Bone marrow (tissue), 2 donors: ENCODE measurements at places on chromosomes 7 and 10.

DNA sequence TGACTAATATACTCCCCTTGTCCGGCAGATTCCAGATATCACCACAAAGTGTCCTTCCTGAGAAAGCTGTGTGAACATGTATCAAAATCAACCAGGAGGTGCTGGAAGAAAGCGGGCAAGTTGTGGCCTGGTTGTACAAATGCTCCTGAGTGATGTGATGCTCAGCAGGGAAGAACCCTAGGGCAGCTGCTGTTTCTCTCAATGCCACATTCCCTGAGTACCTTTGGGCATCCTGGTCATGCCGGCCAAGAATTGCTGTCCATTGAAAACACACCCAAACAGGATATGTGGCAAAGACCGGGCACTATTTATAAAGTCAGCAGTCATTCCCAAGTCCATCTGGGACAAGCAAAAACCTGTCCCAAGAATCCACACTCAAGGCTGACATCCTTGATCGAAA is 7.8 kb upstream of the ADCY1 start:
- no peak for DNase-seq

GRCh38 chr10:129767751-129768150 is 196.3 kb downstream of the EBF3 start:
- no peak for DNase-seq

DNA sequence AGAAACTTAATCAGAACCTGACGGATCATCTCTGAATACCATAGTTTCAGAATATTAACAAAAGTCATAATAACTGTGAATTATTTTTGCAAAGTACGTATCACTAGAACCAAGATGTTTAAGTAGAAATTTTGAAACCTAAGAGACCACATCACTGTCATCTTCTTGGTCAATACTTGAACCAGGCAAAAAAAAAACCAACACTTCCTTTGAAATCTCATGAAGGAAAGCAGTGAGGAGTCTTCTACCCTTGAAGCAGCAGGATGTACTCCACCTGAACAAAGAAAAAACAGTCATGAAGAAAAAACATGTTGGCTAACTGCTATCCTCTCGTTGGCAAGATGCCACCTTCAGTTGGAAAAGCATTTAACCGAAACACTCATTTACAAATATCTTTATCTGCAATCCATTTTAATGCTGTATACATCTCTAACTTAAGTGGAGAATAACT is 82.4 kb downstream of the SRPK2 start:
- DNase-seq = no peak

DNA sequence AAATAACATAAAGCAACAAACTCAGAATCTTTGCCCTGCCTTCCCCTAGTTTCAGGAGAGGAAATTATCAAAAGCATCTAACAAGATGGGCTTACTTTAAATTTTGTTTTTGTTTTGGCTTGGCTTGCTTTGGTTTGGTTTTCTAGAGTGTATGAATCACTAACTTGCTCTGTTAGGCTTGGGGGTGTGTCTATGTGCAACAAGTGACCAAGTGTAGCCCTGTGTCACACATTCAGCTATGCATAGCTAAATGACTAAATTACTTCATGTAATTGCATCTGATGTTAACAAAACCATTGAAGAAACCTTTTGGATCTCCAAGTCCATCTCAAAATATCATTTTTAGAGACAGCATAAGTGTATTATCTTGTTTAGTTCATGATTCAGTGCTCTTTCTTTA is 251.0 kb downstream of the TFEC start:
- no peak for DNase-seq

DNA sequence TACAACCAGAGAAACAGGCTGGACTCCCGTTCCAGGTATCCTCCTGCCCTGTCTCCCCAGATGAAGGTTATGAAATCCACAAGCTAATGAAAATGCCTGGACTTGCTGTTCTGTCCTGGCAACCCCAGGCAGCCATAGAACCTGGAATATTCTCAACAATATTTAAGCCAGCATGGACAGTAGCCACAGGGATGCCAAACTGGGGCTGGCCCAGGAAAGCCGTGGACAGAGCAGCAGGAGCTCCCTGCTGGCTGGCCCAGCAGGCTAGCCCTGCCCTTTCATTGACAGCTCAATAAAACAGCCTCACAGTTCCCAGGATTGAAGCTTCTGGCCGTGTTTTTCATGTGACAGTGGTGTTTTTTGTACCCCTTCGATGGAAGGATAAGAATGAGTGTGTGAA is 230.6 kb downstream of the BMPER start:
- no peak for DNase-seq

DNA sequence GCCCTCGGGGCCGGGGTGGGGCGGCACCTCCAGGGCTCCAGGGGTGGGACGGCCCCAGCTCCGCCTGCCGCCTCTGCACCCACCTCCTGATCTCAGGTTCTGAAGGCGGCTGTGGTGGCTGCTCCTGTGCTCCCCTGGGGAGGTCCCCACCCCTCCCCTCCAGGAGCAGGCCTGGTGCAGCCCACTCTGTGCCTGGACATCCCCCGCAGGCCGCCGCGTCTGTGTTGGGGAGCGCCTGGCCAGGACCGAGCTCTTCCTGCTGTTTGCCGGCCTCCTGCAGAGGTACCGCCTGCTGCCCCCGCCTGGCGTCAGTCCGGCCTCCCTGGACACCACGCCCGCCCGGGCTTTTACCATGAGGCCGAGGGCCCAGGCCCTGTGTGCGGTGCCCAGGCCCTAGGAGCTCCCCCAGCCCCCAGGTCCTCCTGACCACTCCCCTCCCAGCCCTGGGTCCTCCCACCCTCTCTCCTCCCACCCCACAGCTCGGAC is 5.5 kb downstream of the CYP2W1 start:
- no peak for DNase-seq

DNA sequence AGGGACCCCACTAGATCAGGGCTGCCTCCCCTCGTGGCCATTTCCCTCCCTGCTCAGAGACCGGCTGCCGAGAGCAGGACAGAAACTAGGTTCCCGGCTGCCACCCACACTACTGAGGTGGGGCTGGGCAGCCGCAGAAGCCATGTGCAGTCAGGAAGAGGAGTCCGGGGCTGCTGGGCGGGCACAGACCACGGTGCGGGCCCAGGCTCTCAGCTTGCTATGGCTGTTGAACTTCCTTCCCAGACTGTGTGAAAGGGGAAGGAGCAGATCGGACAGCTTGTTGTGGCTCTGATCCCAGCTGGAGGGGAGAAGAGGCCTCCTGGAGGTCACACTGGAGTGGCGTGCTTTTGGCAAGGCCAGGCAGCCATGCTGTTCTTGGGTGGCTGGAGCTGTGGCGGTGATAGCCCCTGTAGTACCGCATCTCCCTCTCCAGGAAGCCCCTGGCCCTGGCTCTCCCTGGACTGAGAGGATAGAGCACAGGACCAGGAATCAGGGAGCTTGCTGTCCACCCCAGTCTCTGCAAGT is 56.8 kb downstream of the HK1 start:
- DNase-seq = no peak

- no peak for DNase-seq
Measured at GRCh38 chr7:38382684-38383083, 109.2 kb upstream of the TARP start.

DNA sequence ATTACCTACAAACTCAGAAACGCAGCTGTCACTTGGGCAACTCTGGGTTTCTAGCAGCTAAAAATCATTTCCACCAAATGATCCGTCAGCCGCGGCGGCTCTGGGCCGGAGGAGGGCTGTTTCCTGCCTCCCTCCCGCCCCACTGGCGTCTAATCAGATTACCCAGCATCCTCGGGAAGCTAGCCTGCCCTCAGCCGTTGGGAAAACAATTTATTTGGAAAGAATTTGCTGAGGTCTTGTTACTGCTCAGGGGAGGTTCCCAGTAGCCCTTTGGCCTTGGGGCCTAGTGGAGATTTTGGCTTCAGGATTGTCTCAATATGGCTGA is 65.0 kb upstream of the ADGRA1 start:
- no peak for DNase-seq

GRCh38 chr10:59079386-59080226 is 96.8 kb upstream of the PHYHIPL start:
- no peak for DNase-seq

DNA sequence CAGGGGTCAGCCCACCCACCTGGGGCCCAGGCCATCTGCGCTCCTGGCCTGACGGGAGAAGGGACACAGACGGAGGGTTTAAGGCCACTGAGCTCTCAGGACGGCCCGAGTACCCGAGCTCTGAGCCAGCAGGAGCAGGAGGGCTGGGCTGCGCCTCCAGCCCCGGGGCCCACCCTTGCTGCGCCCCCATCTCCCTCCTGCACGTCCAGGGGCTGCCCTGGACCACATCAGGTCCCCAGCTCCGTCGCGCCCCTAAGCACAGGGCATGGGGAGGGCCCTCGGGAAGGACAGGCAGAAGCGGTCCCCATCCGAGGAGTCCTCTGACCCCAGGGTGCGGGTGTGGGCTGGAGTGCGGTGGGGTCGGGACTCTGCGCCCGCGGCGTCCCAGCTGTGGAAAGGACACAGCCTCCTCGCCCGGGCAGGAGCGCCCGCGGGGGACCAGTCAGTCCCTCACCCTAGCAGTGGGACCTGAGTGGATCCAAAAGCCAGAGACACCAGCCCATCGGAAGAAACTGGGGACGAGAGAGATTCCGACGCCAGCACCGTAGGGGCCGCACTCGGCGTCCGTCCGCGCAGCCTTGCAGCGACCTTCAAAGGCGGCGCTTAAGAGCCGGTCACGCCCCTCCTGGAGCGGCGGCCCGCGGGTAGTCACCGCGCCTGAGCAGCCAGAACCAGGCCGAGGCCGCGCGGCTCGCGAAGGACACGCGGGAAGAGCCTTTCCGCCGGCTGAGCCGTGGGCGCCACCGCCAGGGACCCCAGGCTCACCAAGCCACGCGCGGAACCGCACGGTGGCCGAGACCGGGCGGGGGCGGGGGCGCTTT is 15.9 kb downstream of the CAMK2B start:
- no peak for DNase-seq

DNA sequence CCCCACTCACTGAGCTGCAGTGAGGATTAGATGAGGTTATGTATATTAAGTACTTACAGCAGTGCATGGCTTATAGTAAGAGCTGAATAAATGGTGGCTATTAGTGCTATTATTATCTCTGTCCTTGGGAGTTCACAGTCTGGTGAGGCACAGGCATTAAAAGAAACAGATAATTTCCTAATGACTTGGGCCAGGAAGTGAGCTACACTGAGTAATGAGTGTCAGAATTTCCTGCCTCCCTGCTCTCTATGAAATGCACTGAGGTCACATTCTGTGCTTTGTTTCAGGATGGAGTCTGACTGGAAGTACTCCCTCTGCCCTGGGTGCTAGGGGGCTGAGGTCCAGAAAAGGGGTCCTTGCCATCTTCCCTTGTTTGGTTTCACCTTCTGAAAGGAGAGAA is 48.7 kb upstream of the LOXL4 start:
- no peak for DNase-seq

GRCh38 chr7:40015790-40016296 is 65.8 kb downstream of the CDK13 start:
- DNase-seq = no peak

GRCh38 chr7:87218796-87219544 is 562 bp downstream of the TMEM243 start:
- DNase-seq = peak; percentile 30
